ENCODE measurements at places on chromosomes 13 and 19. TPM values are rescaled to one million over a fixed set of nuclear protein-coding genes. Genes with fewer than 3 reads are reported as not detected.

Gene ZNF723
- not detected for total RNA-seq

Gene CCDC169
- 0.28 TPM for total RNA-seq

Gene IGSF23
- total RNA-seq = not detected

Gene ZNF470
- 3.6 TPM for total RNA-seq

Gene BRSK1
- total RNA-seq = 5.6 TPM

Data from activated naive CD8-positive, alpha-beta T cell treated with anti-CD3 and anti-CD28 coated beads for 36 hours (primary cell).